ENCODE measurements at places on chromosomes 7 and 10. TPM values are rescaled to one million over a fixed set of nuclear protein-coding genes. Genes with fewer than 3 reads are reported as not detected.

DNA sequence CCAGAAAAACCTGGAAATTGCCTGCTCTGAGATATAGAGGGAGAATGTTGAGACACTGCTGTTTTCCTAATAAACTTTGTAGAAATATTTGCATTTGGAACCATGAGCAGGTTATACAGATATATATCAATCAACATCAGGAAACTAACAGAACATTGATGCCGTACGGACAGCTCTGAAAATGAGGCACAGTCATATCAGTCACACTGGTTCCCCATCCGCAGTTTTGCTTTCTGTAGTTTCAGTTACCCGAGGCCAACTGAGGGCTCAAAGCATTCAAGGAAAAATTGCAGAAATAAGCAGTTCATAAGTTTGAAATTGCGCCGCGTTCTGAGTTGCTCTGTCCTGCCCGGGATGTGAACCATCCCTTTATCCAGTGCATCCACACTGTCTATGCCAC lies 137.9 kb downstream of the KLF6 start:
- DNase-seq: no peak

DNA sequence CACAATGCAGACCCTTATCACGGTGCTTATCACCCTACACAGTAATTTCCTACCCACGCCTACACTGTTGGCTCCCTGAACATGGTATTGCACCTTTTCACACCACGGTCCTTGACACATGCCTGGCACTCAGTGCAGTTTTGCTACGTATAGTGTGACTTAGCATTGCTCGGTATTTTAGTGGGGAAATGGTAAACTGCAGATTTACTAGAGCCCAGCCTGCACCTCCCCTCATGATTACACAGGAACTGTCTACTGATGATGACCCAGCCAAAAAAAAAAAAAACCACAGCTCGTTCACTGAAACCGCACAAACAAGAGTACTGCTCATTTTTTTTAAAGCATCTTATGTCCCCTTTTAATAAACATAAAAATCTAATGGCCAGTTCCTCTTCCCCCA lies 124.2 kb upstream of the ZNF746 start:
- peak; percentile 58 for DNase-seq

DNA sequence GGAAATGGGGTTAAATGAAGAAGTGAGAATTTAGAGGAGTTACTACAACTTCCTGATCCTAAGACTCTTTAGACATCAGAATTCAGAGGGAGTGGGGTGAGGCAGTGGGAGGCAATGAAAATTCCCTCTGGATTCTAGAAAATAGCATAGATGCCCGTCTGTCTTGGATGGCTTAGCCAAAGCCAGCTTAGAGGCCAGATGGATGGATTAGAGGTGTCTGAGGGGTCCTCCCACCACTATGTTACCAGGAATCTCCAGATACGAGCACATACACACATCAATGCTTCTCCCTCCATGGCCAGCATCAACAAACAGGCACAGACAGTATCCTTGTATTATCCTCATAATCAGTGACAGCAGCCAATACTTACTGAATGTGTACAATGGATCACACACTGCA lies 418.1 kb downstream of the PLXNA4 start:
- no peak for DNase-seq

DNA sequence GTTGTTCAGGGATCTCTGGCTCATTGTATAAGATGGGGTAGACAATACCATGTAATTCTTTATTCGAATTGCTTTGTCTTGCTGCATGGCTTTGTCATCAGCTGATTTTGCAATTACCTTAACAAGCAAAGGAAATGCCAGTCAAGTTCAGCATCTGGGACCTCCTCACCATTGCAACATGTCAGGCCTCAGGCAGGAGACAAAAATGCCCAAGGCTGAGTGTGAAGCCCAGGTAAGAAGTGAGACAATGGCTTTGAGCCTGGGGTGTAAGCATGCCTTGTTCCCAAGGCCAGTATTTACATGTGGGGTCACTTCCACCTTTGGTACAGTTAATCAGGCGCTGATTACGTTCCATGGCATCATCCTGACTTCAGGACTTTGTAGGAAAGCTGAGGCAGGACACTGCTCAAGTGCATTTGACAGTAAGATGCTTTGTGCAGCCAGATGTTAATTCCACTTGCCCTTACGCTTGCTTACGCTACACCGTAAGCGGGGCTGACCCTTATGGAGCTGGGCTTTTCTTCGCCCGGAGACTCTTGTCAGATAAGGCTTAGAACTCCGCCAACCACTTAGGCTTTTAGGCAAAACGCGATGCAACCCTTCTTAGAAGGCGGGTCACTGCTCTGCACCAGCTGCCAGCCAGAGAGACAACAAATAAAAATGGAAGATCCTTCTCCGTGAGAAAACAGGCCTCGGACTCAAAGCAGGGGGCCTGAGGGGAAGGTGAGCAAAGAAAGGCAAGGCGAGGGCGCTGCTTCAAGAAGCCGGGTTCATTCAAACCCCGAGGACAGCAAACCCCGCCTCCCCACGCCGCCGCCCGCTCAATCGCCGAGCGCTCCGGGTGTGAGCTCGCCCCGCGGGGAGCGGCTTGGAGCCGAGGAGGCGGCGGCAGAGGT lies 1.3 kb upstream of the SP4 start:
- no peak for DNase-seq

DNA sequence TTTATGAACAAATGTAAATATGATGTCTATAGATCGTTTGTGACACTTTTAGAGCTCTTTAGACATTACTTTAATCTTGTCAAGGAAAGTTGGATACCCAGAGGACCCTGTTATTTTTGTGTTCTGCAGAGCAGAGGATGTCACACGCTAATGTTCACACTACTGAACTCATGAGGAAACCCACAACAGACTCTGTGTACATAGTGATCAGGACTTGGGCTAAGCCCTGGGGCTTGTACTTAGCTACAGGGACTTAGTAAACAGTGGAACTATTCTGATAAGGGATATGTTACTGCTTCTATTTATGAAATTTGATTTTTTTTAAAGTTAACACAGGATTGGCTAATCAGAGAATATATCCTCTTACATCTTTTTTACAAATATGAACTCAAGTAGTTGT lies 36.1 kb upstream of the ZNF518A start:
- no peak for DNase-seq

DNA sequence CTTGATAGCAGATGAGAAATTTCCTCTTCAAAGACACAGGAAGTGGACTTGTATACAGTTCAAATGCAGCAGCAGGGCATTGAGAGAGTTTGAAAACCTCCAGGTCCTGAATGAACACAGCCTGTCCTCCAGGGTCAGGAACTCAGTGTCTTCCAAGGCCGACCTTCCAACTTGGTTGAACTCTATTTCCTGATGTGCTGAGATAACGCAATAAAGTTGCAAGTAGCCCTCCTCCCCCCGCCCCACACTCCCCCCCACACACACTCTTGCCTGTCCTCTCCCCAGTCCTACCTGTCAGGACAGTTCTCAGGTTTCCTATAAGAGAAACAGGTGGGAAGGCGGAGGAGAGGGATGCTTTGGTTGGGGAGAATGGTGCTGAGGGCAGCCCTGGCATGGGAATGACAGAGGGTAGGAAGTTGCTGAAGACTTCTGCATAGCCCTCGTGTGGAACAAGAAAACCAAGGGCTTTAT lies 90.0 kb downstream of the CCDC71L start:
- DNase-seq: no peak

AFAP1L2 gene
- 4.0 TPM for total RNA-seq

MYOF gene
- total RNA-seq: 0.27 TPM

PTPRN2 gene
- 0.27 TPM for total RNA-seq

GRCh38 chr10:46028584-46029460 lies 1.6 kb downstream of the NCOA4 start:
- DNase-seq: peak; percentile 73
